ENCODE measurements at places on chromosomes 6 and 20. TPM values are rescaled to one million over a fixed set of nuclear protein-coding genes. Genes with fewer than 3 reads are reported as not detected.

DNA sequence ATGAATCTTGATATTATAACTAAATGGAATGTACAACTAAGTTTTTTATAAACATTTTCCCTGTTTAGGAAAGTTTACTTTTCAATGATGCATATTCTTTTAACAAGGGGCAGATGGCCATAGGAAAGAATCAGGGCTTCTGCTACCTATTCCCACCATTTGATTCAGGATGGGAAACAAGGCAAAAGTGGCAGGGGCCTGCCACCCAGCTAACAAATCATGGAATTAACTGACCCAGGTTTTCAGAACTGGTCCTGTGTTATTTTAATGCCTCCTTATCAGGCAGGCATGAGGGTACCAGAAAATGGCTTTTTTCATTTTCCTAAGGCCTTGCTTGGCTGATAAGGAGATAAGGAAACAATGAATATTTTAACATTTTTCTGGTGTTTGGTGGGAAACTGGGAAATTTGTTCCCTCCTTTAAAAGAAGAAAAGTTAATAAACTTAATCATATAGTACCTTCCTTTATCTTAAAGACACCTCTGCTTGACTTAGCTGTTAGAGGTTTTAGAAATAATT, 6.7 kb downstream of the POU3F2 start:
- no peak for DNase-seq
- no peak overlapping the region for H3K27ac ChIP-seq
- H3K27me3 ChIP-seq, result peaks cover 65% of the 10 kb centered on the region
- peaks cover 19% of the 10 kb centered on the region for H3K4me1 ChIP-seq
- no peak overlapping the region for H3K4me3 ChIP-seq
- no peaks in the 10 kb centered on the region for H3K36me3 ChIP-seq

- H3K27me3 ChIP-seq, result no peaks in the 10 kb centered on the region
- H3K27ac ChIP-seq, result no peak overlapping the region
- no peak for DNase-seq
- H3K36me3 ChIP-seq, result no peaks in the 10 kb centered on the region
These were observed 43.8 kb downstream of the TAF4 start for GRCh38 chr20:62021793-62022385.

Gene RIPK1
- 27.1 TPM for total RNA-seq

- peaks cover 5% of the 10 kb centered on the region for H3K36me3 ChIP-seq
- peak overlapping the region; percentile 27 for H3K4me3 ChIP-seq
- DNase-seq, result peak; percentile 1
- H3K27me3 ChIP-seq, result no peaks in the 10 kb centered on the region
- H3K4me1 ChIP-seq, result peaks cover 7% of the 10 kb centered on the region
These were observed 98.1 kb downstream of the RNGTT start for GRCh38 chr6:88865275-88865674.

DNA sequence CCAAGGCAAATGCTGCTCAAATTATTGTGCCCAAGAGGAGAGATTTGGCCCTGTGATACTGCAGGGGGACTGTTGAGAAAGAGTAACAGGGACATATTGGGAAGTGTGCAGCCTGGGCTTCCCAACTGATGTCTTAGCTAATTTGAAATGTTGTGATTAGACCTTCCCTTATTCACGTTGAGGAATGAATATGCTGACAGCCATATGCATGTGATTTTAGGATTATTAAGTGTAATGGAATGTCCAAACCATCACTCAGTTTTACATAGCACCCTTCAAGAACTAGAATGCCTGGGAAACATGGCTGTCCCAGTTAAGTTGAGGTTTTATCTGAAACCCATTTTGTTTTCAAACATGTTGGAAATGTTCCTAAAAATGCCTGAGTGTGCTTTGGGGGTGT, 81.4 kb downstream of the CARMIL1 start:
- no peak overlapping the region for H3K27ac ChIP-seq
- no peaks in the 10 kb centered on the region for H3K27me3 ChIP-seq
- H3K4me1 ChIP-seq, result no peaks in the 10 kb centered on the region
- H3K4me3 ChIP-seq, result no peak overlapping the region
- DNase-seq, result no peak

- H3K4me1 ChIP-seq, result no peaks in the 10 kb centered on the region
- no peaks in the 10 kb centered on the region for H3K27me3 ChIP-seq
- no peak overlapping the region for H3K4me3 ChIP-seq
- peaks cover 78% of the 10 kb centered on the region for H3K36me3 ChIP-seq
- no peak for DNase-seq
- no peak overlapping the region for H3K27ac ChIP-seq
These were observed 25.7 kb downstream of the VTA1 start for GRCh38 chr6:142172758-142173157.

Gene BANF2
- not detected for total RNA-seq

Gene ADGRB3
- total RNA-seq, result not detected

- H3K4me1 ChIP-seq, result no peaks in the 10 kb centered on the region
- no peak overlapping the region for H3K27ac ChIP-seq
- no peak for DNase-seq
- no peaks in the 10 kb centered on the region for H3K36me3 ChIP-seq
These were observed 66.2 kb upstream of the IYD start for GRCh38 chr6:150302520-150303176.

Gene TBX18
- not detected for total RNA-seq

Gene TRIM31
- total RNA-seq, result not detected

GRCh38 chr6:88166493-88167351, 575 bp upstream of the CNR1 start:
- H3K27ac ChIP-seq, result no peak overlapping the region
- peaks cover 10% of the 10 kb centered on the region for H3K4me1 ChIP-seq
- H3K27me3 ChIP-seq, result peaks cover 52% of the 10 kb centered on the region
- no peaks in the 10 kb centered on the region for H3K36me3 ChIP-seq
- no peak overlapping the region for H3K4me3 ChIP-seq

GRCh38 chr20:57787151-57787989, 77.6 kb upstream of the PMEPA1 start:
- DNase-seq, result no peak
- H3K27me3 ChIP-seq, result no peaks in the 10 kb centered on the region
- H3K27ac ChIP-seq, result no peak overlapping the region

Gene ASIP
- not detected for total RNA-seq

Gene TSPO2
- not detected for total RNA-seq

DNA sequence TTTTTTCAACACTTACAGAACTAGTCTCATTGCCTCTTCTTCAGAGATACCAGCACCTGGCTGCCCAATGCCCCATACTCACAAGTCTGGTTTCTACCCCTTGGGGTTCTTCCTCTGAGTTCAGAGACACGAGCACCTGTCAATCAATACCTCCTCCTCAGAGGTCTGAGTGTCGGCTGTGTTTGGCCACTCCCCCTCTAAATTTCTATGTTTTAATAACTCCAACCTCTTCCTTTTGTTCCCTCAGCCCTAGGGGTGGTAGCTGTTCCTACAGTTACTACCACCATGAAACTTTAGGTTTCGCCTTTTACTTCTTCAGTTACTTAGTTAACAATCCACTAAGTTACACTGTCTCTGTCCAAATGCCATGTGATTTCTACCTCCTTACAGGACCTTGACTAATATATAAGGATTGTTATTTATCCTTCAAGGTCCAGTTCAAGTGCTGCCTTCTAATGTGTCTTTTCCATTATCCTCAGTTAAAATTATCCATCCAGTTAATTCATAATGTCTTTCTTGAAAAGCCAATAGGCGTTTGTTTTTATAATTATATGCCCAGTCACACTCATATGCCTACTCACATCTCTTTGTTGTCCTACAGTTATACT, 14.6 kb upstream of the PHF20 start:
- H3K27ac ChIP-seq, result no peak overlapping the region
- no peaks in the 10 kb centered on the region for H3K27me3 ChIP-seq
- H3K36me3 ChIP-seq, result no peaks in the 10 kb centered on the region
- no peak for DNase-seq
- H3K4me1 ChIP-seq, result peaks cover 4% of the 10 kb centered on the region
- H3K4me3 ChIP-seq, result no peak overlapping the region

GRCh38 chr6:12596731-12597130, 119.8 kb upstream of the PHACTR1 start:
- H3K36me3 ChIP-seq, result no peaks in the 10 kb centered on the region
- peaks cover 4% of the 10 kb centered on the region for H3K27me3 ChIP-seq
- no peak overlapping the region for H3K27ac ChIP-seq
- no peaks in the 10 kb centered on the region for H3K4me1 ChIP-seq

- no peak overlapping the region for H3K4me3 ChIP-seq
- DNase-seq, result peak; percentile 74
- H3K36me3 ChIP-seq, result no peaks in the 10 kb centered on the region
- peaks cover 7% of the 10 kb centered on the region for H3K27me3 ChIP-seq
These were observed 10.1 kb upstream of the NHSL1 start for GRCh38 chr6:138509371-138509770.

- DNase-seq, result no peak
- no peaks in the 10 kb centered on the region for H3K27me3 ChIP-seq
- no peak overlapping the region for H3K27ac ChIP-seq
These were observed 20.4 kb downstream of the SIRPD start for GRCh38 chr20:1536893-1537730.

GRCh38 chr6:27019651-27020552, 227.6 kb upstream of the PRSS16 start:
- no peaks in the 10 kb centered on the region for H3K36me3 ChIP-seq
- peaks cover 15% of the 10 kb centered on the region for H3K4me1 ChIP-seq
- H3K27me3 ChIP-seq, result peaks cover 13% of the 10 kb centered on the region
- peak overlapping the region; percentile 60 for H3K4me3 ChIP-seq

DNA sequence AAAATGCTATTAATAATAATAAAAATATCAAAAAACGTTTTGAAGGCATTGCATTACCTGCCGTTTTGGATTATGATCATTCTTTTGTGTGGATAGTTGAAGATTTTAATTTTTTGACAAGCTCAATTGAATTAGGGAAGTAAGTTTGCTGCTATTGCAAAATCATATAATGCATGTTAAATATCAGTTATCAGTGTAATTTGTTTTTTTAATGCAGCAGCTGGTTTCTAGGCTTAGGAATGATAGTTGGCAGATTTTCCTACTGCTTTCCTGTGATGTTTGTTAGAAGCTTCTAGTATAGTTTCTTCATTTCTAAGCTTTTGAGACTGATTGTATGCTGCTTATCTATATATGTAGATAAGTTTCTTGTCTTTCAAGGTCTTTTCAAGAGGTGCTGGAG, 99.0 kb downstream of the JARID2 start:
- H3K27me3 ChIP-seq, result no peaks in the 10 kb centered on the region
- H3K4me1 ChIP-seq, result peaks cover 23% of the 10 kb centered on the region
- DNase-seq, result no peak
- H3K36me3 ChIP-seq, result no peaks in the 10 kb centered on the region
- H3K27ac ChIP-seq, result no peak overlapping the region

DNA sequence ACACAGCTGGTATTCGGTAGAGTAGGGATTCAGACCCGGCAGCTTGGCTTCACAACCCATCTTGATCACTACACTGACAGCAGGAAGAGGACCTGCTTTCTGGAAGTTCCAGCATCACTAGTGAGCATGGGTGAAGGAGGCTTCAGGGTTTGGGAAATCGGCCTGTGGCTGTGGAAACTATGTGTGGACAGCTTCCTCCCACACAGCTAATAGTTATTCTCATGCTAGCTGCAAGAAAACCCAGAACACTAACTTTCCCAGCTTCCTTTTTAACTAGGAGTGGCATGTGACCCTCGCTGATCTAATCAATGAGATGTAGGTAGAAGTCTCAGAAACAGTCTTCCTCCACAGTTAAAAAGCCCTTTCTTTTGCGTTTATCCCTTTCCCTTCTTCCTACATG, 36.3 kb upstream of the SIRPA start:
- peaks cover 3% of the 10 kb centered on the region for H3K27me3 ChIP-seq
- H3K27ac ChIP-seq, result no peak overlapping the region
- DNase-seq, result no peak
- no peaks in the 10 kb centered on the region for H3K36me3 ChIP-seq

GRCh38 chr20:48721324-48722001, 106.3 kb downstream of the PREX1 start:
- no peak overlapping the region for H3K4me3 ChIP-seq
- no peak for DNase-seq
- H3K27ac ChIP-seq, result no peak overlapping the region
- peaks cover 54% of the 10 kb centered on the region for H3K36me3 ChIP-seq
- no peaks in the 10 kb centered on the region for H3K27me3 ChIP-seq

Gene SOBP
- not detected for total RNA-seq

Gene GNAS-AS1
- 0.54 TPM for total RNA-seq

Gene PEX6
- 20.6 TPM for total RNA-seq

Gene PNPLA1
- total RNA-seq, result 0.25 TPM

DNA sequence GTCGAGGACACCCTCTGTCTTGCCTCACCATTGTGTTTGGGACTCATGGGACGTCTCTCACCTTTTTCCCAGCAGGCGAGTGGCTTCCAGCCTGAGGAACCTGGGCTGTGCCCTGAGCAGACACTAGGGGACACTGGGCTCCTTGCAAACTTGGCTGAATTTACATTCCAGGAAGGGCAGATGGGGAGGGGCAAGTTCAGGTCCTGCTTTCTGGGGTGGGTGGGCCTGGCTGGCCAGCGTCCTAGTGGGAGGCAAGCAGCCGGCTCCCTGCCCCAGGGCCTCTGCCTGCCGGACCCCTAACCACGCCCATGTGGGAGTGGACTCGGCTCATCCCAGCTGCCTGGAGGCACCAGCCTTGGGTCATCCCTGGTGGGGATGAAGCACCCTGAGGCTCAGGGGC, 48.2 kb upstream of the MLN start:
- no peaks in the 10 kb centered on the region for H3K27me3 ChIP-seq
- no peaks in the 10 kb centered on the region for H3K36me3 ChIP-seq
- H3K4me1 ChIP-seq, result peaks cover 16% of the 10 kb centered on the region
- peak; percentile 39 for DNase-seq

Gene CST2
- total RNA-seq, result not detected

GRCh38 chr20:1627200-1627550, 7.4 kb upstream of the SIRPB1 start:
- peak overlapping the region; percentile 45 for H3K27ac ChIP-seq
- no peak overlapping the region for H3K4me3 ChIP-seq
- H3K27me3 ChIP-seq, result no peaks in the 10 kb centered on the region
- H3K4me1 ChIP-seq, result peaks cover 56% of the 10 kb centered on the region
- no peak for DNase-seq
- peaks cover 38% of the 10 kb centered on the region for H3K36me3 ChIP-seq

GRCh38 chr20:31670371-31671228, 32.9 kb downstream of the COX4I2 start:
- no peak overlapping the region for H3K27ac ChIP-seq
- H3K27me3 ChIP-seq, result no peaks in the 10 kb centered on the region
- DNase-seq, result no peak
- peaks cover 35% of the 10 kb centered on the region for H3K4me1 ChIP-seq
- H3K36me3 ChIP-seq, result peaks cover 8% of the 10 kb centered on the region

Gene BHLHE23
- not detected for total RNA-seq

Gene FAM209A
- total RNA-seq, result 6.1 TPM

DNA sequence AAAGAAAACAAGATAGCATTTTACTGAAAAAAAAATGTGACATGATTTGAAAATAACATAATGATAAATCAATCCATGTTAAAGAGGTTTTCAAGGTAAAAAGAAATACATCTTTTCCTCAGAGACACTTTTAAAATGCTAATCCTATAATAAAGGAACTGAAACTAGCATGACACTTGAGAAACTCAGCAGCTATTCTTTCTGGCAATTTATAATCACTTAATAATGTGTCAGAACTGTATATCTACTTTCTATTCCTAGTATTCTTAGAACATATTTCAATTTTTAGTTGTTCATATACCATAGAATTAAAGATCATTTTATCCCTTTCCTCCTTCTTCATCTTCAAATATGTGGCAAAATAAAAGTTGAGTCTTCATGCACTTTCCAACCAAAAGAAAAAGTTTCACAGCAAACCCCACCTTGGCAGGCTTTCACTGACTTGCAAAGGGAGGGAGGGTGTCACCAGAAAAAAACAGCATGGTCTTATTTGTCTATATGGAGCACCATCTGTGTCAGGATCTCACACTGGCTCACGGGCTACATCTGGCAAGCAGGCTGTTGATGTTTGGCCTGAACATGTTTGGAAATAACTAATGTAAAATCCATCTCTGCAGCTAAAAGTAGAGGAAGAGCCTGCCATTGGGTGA, 48.5 kb downstream of the FHL5 start:
- peaks cover 2% of the 10 kb centered on the region for H3K27me3 ChIP-seq
- H3K4me1 ChIP-seq, result no peaks in the 10 kb centered on the region
- H3K4me3 ChIP-seq, result no peak overlapping the region
- DNase-seq, result no peak
- H3K27ac ChIP-seq, result no peak overlapping the region
